ENCODE measurements at places on chromosomes 13 and 19.

DNA sequence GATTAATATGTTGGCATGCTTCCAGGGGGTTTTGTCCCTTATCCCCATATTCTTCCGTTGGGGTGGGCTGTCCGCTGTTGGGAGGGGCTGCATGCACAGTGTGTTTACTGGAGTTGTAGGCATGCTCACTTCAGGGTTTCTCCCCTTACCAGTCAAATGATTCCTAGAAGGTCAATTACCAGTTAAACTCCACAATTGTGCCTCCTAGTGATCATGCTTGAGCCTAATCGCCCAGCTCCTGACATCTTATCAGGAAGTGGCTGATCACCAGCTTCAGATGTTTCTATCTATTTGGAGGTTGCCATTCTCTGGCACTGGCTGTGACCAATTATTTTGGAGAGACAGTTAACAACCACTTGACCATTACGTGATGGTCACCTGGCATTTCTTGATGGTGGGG is 1090.0 kb downstream of the SLITRK5 start:
- DNase-seq, result no peak

GRCh38 chr13:57740719-57741118 is 109.2 kb downstream of the PCDH17 start:
- no peak for DNase-seq

DNA sequence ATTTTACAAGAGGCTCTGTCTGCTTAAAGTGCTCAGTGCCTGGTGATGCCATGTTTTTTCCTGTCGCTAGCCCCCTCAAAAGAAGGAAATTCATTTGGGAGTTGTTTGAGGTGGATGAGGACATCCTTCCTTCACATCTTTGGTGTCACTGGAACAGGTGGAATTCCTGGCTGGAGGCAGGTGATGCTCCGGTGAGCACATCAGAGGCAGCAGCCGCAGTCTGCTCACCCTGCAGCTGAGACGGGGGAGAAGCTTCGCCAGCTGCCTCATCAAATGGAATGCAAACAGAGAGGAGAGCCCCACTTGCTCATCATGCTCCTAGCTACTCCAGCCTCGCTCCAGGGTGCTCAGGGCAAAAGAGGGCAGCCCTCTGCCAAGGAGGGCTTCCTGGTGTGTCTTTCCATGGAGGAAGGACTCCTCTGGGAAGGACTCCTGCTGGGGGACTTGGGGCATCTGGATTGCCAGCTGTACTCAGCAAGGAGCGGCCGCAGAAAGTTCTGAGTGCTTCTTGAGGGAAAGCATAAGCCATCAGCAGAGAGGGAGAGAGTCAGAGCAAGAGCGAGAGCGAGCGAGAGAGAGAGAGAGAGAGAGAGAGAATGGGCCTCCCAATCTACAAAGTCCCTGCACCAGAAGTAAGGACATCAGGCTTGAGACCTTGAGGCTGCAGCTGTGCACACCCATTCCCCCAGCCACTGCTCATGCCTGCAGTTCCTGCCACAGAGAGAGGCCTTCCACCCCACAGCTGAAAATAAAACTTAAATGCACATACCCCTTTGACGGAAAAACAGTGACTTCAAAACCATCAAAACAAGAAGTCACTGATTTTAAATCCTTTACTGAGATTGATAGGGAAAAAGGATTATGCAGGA is 74.3 kb upstream of the UBL3 start:
- no peak for DNase-seq

DNA sequence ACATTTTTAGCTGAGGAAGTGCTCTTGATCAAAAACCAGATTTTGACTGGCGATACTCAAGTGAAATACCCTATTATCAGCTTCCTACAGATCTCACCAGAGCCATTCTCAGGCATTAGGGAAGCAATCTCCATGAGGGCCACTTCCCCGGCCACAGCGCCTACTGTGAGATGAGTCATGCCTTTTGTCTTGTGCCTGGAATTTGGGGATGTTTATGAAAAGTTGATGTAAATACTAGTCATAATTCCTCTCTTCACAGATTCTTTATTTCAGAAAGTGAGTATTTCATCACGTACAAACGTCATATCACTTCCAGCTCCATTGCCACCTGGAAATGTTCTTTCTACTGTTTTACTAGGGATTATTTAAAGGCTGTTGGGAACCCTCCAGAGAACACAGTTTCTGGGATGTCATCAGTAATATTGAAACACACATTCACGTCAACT is 25.3 kb upstream of the SLC46A3 start:
- DNase-seq, result no peak

GRCh38 chr13:46893221-46893740 is 3.6 kb downstream of the HTR2A start:
- no peak for DNase-seq

GRCh38 chr19:35249146-35249847 is 495 bp downstream of the LSR start:
- DNase-seq, result peak; percentile 42

- no peak for DNase-seq
Measured at GRCh38 chr13:80654638-80655249, 313.8 kb upstream of the SPRY2 start.

GRCh38 chr19:41434450-41434849 is 5.3 kb downstream of the DMAC2 start:
- no peak for DNase-seq

DNA sequence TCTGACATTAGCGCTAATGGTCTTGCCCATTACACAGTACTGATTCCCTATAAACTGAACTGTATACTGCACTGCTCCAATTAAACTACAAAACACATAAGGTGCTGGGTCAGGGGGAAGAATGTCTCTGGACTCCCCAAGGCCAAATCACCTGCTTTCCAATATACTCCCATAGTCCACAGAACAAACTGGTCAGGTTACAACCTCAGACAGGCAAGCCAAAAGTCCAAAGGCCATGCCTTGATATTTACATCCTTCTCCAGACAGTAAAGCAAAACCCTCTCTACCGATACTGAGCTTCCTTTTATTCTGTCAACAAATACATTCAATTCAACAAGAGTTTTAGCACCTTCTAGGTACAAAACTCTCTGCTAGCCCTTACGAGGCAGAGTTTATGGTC is 8.9 kb downstream of the ZNF541 start:
- DNase-seq, result peak; percentile 63

DNA sequence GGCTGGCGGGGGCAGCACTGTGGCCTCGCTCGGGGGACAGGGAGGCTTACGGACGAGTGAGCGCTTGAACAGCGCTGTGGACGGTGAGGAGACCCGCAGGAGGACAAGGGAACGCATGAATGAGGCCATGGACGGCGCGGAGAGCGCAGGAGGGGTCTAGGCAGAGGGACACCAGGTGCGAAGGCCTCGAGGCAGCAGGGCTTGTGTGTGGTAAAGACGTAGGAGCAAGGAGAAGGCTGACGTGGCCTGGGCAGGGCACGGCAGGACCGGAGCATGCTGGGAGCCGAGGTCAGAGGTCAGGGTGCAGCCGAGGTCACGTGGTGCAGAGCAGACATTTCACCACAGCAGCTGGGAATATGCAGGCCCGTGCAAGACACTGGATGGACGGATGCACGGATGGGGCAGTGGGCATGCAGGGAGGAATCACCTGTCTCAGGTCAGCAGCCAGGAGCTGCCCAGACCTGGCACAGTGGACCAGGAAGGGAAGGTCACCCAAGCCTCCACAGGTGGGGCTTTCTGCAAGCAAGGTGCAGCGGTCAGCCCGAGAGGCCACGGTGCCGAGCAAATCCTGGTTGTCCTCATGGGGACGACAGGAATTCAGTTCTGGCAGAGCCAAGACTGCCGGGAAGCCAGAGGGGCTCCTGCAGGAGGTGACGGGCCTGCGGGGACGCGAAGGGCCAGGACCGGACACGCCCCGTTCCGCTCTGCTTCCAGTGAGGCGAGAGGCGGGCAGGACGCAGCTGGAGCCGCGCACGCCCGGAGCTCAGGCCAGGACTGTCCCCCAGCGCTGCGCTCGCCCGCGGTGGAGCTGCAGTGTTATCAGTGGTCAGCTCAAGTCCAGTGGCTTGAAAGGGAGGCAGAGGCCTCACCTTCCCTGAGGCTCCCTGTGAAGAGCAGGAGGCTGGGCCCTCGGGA is 72.2 kb downstream of the RASA3 start:
- DNase-seq, result no peak

DNA sequence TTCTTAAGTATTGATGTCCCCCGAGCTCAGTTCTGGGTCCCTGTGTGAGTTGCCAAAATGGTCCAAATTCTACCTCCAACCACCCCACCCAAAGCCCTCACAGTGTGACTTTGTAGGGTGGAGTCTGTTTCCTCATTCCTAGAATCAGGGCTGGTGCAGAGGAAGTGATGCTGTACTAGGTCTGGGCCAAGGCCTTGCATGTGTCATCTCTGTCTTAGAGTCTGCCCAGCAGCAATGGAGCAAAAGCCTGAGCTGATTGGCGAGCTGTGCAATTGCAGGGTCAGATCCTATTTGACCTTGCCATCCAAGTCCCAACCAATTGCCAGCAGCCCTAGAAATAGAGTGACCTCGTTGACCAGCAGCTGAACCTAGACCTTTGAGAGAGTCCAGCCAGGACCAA is 97.0 kb upstream of the ANKRD10 start:
- DNase-seq, result no peak

DNA sequence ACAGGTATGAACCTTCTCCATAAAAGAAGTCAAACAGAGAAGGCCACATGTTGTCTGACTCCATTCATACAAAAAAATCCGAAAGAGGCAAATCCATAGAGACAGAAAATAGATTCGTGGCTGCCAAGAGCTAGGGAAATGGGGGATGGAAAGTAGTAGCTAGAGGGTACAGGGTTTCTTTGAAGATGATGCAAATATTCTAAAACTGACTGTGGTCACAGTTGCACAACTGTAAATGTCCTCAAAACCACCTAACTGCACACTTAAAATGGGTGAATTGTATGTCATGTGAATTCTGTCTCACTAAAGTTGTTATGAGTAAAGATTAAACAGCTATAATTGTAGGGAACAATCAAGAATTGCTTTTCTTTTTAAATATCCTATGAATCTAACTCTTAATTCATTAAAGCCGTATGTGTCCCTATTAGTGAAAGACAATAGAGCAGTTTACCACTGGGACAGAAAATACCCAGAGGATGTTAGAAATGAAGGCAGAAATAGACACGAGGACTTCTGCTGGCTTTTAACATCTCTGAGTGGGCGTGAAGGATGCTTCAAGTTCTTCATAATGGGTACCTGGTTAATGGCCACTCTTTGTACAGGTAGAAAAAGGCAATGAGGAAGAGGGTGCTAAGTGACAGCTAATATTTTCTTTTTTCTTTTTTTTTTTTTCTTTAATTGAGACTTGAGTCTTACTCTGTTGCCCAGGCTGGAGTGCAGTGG is 21.2 kb downstream of the INSR start:
- no peak for DNase-seq

All from transverse colon (tissue), 4 donors.